Smooth muscle cell of the brain vasculature (primary cell): ENCODE measurements at places on chromosomes 6 and 20.

- no peak for DNase-seq
Measured at GRCh38 chr6:17984812-17985670, 2.4 kb downstream of the KIF13A start.

DNA sequence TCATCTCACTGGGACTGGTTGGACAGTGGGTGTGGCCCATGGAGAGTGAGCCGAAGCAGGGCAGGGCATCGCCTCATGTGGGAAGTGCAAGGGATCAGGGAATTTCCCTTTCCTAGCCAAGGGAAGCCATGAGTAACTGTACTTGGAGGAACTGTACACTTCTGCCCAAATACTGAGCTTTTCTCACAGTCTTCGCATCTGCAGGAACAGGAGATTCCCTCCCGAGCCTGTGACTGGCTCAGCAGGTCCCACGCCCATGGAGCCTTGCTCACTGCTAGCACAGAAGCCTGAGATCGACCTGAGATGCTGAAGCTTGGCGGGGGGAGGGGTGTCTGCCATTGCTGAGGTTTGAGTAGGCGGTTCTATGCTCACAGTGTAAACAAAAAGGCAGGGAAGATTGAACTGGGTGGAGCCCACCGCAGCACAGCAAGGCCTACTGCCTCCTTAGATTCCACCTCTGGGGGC, 10.4 kb upstream of the CALHM5 start:
- DNase-seq, result no peak

DNA sequence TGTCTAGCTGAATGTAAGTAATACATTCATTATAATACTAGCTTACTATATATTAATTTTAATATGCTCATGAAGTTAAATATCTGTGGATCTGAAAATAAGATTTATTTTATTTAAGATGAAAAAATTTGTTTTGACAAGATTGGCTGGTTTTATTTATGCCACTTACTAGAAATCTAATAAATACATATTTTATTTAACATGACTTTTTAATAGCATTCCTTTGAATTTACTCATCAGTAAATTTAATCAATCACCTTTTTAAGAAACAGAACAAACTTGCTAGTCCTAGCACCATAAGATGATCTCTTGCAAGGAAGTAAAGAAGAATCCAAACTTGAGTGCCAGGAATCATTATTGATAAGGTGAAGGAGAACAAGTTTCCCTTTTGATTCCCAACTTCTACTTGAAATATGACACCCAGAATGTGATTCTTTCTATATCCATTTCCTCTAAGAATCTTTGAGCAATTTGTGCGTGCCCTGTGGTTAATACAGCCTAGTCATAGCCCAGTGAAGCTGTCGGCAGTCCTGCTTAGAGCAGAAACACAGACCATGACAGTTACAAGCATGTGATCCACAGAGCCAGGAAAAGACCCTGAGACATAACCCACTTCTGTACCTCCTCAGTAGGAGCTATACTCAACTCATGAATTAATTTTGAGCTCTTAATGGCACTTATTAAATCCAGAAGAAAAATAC, 282.3 kb upstream of the QKI start:
- DNase-seq, result no peak

DNA sequence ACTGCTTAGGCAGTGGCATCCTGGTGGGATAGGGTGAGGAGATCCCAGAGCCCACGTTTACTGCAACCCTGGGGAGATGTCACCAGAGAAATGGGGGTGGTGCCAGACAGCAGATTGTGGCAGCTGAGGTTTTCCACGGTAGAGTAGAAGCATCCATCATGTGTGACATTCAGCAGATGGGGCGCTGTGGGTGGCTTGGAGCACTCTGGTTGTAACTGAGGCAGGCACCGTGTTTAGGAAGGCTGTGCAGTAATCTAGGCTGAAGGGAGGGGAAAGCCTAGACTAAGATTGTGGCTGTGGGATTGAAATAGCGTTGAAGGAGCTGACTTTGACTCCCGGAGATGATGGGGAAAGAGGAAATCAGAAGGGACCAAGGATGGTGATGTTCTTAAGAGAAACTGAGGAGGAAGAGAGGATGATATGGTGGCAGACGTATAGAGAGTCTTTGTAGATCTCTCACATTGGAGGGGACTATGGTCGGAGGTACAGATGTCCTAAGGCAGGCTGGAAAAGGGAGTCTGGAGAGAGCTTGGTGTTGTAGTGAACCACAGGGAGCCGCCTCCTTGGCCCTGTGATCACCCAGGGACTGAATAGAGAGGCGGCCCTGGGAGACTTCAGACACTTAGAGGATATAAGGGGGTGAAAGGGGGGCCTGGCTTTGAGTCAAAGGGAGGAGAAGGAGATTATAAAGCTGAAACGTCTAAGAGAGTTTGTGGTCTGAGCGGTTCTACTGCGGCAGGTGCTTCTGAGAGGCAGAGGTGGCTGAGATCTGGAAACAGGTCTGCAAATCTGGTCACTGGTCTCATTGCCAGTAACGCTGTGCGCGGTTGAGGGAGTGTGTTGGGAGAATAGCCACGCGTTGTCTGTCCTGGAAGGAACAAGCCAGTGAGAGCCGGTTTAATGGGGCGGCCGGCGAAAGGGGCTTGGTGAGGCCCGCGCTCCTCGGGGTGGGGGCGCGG, 792 bp upstream of the MICA start:
- no peak for DNase-seq

DNA sequence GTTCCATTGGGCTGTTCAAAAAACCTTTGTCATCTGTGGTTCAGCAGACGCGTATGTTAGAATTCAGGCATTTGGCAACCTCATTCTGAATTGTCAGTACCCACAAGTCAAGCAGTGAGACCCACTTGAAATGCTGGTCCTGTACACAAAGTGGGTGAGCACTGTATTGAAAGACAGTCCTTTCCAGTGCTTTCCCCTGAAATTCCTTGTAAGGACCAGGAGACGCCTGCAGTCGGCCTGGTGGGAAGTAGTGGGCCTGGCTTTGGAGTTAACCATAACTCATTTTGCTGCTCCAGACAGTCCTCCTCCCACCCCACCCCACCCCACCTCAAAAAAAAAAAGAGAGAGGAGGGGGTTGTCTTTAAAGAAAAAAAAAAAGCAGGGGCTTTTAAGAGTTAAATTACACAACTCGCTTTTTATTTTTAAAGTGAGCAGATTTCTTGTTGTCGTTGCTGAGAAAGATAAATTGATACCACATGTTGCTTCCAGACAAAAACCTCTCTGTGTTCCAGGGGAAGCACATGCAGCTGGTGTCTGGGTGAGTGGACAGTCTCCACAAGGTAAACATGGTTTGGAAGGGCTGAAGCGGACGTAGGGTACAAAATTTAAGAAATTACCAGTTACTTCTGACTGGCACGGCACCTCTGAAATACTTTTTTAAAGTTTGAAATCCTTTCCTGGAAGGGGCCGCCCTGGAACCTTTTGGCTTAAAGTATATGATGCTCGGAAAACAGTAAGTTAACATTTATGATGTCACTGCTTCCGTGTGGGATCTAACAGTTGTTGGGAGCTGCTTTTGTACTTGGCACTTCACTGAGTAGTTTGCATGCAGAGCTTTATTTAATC, 95.3 kb downstream of the FOXO3 start:
- DNase-seq, result peak; percentile 70

DNA sequence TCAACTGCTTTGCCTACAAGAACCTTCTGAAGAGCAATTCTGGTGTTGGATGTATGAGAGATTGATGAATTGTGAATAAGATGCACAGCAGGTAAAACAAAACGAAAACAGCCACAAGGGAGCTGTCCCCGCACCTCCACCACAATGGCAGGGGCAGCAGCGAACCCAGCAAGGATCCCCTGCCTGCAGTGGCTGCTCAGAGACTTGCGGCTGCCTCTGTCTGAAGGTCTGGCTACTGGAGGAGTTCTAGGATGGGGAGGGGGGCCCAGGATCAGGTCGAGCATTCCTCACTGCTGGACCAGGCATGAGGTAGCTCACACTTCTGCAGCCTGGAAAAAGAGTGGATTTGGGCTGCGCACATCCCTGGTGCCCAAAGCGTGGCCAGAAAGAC, 523.5 kb downstream of the CDH26 start:
- DNase-seq, result no peak

GRCh38 chr6:128511506-128511905, 8.9 kb downstream of the PTPRK start:
- no peak for DNase-seq

DNA sequence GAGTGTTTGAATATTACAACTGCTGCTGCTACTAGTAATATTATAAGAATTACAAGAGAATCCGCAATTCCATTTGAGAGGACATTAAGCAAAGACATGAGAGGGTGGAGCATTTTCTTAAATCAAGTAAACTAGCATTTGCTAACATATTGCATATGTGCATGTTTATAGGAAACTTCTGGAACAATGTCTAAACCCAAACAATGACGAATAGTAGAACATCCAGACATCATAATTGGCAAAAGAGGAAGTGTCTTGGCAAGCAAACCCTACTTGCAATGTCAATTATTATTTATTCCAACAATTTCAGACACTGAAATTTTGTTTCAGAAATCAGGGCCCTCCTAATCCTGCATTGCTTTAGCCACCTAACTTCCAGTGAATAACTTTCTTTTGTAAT, 1155.3 kb upstream of the GJE1 start:
- no peak for DNase-seq

DNA sequence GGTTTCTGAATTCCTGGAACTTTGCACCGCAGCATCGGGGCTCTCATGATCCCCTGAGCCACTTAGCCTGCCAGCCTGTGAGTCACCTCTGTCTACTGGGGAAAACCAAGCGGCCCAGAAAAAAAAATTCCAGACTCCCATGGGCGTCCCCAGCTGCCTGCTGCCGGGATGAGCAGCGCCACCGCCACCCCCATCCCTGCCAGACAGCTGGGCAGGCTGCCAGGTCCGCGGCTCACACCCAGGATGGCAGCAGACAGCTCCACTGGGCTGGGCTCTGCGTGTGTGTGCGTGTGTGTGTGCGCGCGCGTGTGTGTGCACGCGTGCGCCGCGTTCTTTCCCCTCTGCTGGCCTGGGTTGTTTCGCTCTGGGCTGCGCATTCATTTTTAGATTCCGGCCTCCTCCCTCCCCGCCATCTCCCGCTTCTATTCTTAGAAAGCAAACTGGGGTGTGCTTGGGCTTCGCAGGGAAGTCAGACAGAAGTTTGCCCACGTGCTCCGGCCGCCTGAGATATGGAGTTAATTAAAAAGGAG, 38.9 kb upstream of the PMEPA1 start:
- DNase-seq, result no peak

DNA sequence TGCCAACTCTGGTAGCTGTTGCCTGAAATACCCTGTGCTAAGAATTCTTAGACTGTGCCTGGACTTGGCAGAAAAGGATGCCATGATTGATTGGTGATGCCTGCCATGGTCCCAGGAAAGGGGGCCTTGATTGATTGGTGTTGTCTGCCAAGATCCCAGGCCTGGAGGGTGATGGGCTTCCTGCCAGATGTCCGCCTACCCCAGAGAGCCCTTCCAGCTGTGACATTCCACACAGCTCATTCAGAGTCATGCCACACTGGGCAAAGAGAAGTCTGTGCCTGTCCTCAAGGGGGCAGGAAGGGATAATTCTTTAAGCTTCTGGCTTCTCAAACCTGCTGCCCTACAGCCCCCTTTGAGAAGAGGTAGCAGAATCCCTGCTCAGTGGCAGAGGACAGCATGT, 24.6 kb downstream of the RIMS4 start:
- no peak for DNase-seq

DNA sequence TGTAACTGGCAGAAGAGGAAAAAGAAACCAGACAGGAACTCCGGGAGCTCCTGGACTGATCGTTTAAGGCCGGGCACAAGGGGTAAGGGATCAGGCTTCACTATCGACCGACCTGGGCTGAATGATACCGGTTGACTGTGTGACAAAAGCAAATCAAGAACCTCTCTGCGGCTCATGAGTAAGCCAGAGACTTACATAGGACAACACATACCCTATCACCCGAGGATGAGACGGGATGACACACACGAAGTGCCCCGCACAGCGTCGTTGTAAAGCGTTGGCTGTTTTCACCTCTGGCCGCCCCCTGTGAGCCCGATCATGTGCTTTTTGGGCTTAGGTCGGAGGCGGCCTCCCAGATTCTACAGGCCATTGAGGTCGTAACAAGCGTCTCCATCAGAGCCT, 695 bp upstream of the TGIF2 start:
- DNase-seq, result no peak

GRCh38 chr20:49445176-49445575, 37.3 kb downstream of the KCNB1 start:
- no peak for DNase-seq

- DNase-seq, result no peak
Measured at GRCh38 chr6:130282234-130282995, 59.7 kb upstream of the SAMD3 start.

- no peak for DNase-seq
Measured at GRCh38 chr6:101110814-101111213, 229.7 kb upstream of the ASCC3 start.

DNA sequence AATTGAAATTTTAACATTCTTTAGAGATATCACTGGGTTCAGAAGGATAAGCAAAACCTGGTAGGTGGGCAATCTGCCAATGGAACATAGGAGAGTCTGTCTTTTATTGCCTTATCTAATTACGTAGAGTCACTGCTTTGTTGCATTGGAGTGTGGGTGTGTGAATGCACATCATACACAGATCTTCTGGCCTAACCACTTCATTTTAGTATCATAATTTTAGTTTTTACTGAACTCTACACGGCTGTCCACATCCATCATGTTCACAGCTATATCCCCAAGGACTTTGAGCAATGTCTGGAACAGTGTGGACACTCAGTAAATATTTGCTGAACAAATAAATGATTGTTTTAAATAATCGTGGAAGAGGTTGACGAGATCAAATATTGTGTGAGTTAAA, 104.6 kb upstream of the AKIRIN2 start:
- DNase-seq, result no peak

- DNase-seq, result no peak
Measured at GRCh38 chr20:24079661-24080412, 91.3 kb upstream of the GGTLC1 start.

GRCh38 chr6:109466212-109466923, 10.8 kb upstream of the MICAL1 start:
- DNase-seq, result no peak

DNA sequence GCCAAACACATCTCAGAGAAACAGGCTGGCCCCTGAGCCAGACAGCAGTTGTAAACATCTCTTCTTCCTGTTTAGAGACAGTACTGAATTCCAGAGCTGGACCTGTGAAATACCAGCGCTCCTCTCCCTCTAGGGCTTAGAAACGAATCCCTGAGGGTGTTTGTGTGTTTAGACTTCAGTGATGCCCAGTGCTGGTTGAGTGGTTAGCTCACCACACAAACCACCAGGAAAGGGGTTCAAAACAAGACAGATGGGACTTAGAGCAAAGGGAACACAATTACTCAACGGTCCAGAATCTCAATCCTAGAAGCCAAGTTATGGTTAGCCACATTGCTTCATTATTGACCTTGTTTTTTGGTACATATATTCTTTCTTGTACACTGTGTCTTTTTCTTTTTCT, 108.7 kb upstream of the TMEM170B start:
- DNase-seq, result peak; percentile 36

- peak; percentile 89 for DNase-seq
Measured at GRCh38 chr6:53179961-53180651, 31.5 kb upstream of the GCM1 start.

- DNase-seq, result peak; percentile 46
Measured at GRCh38 chr20:41340327-41341055, at the start of gene LPIN3. Gene LPIN3 (plus strand): TSS chr20:41340821. CDS start chr20:41345804, 4,983 bp downstream.
